ENCODE measurements at places on chromosomes 7 and 10. TPM values are rescaled to one million over a fixed set of nuclear protein-coding genes. Genes with fewer than 3 reads are reported as not detected.

- no peak overlapping the region for H3K27ac ChIP-seq
- no peaks in the 10 kb centered on the region for H3K27me3 ChIP-seq
- no peak overlapping the region for H3K4me3 ChIP-seq
- no peaks in the 10 kb centered on the region for H3K36me3 ChIP-seq
- DNase-seq: no peak
- peaks cover 12% of the 10 kb centered on the region for H3K4me1 ChIP-seq
These were observed 37.3 kb downstream of the DNAH11 start for GRCh38 chr7:21580073-21580521.

DNA sequence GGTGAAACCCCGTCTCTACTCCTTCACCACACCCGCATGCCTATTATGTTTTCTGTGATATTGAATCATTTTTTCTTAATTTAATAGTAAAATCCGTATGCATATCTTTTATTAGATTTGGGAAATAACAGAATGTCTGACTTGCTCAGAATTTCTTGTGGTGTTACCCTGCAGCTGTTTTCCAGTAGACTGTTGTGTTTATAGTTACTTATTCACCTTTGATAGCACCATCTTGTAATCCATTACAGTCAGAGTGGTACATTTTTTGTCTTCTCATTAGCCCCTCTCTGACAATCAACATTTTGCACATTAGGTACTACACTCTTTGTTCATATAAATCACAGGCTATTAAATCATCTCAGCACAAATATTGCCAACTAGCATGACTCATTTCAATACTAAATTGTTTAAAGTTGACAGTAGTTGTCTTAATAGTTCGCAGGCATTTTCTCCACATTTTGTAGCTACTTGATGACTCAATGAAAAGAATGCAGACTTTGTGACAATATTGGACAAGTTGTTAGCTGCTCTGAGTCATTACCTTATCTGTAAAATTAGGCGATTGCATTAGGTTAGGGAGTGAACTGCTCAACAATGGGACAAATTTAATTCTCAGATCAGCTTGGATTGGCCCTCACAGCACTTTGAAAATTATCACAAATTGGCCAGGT is 17.8 kb upstream of the SLC16A12 start:
- H3K27ac ChIP-seq: no peak overlapping the region
- H3K27me3 ChIP-seq: no peaks in the 10 kb centered on the region
- H3K4me1 ChIP-seq: no peaks in the 10 kb centered on the region
- H3K4me3 ChIP-seq: no peak overlapping the region

GRCh38 chr7:1671594-1672451 is 1.7 kb downstream of the ELFN1 start:
- H3K27me3 ChIP-seq: peaks cover 76% of the 10 kb centered on the region
- H3K27ac ChIP-seq: no peak overlapping the region
- peak; percentile 54 for DNase-seq
- H3K36me3 ChIP-seq: no peaks in the 10 kb centered on the region
- H3K4me1 ChIP-seq: peaks cover 25% of the 10 kb centered on the region

- H3K4me1 ChIP-seq: peaks cover 69% of the 10 kb centered on the region
- peak overlapping the region; percentile 86 for H3K27ac ChIP-seq
- H3K27me3 ChIP-seq: no peaks in the 10 kb centered on the region
- H3K36me3 ChIP-seq: no peaks in the 10 kb centered on the region
- no peak for DNase-seq
These were observed 15.0 kb downstream of the SNX8 start for GRCh38 chr7:2299131-2299829.

- H3K27me3 ChIP-seq: peaks cover 35% of the 10 kb centered on the region
- H3K4me1 ChIP-seq: peaks cover 30% of the 10 kb centered on the region
- H3K36me3 ChIP-seq: no peaks in the 10 kb centered on the region
- H3K4me3 ChIP-seq: peak within 1 kb of the TSS; percentile 59
- H3K27ac ChIP-seq: peak within 1 kb of the TSS; percentile 73
These were observed at the start of gene ZNF853 for GRCh38 chr7:6614953-6615722. Gene ZNF853, plus strand, starts transcription at chr7:6615610. Its CDS starts 565 bp downstream, at chr7:6616175.

- no peak for DNase-seq
- no peak overlapping the region for H3K27ac ChIP-seq
- H3K4me3 ChIP-seq: no peak overlapping the region
- peaks cover 14% of the 10 kb centered on the region for H3K4me1 ChIP-seq
- no peaks in the 10 kb centered on the region for H3K27me3 ChIP-seq
- H3K36me3 ChIP-seq: peaks cover 100% of the 10 kb centered on the region
These were observed 15.5 kb upstream of the MICALL2 start for GRCh38 chr7:1474736-1475135.

DNA sequence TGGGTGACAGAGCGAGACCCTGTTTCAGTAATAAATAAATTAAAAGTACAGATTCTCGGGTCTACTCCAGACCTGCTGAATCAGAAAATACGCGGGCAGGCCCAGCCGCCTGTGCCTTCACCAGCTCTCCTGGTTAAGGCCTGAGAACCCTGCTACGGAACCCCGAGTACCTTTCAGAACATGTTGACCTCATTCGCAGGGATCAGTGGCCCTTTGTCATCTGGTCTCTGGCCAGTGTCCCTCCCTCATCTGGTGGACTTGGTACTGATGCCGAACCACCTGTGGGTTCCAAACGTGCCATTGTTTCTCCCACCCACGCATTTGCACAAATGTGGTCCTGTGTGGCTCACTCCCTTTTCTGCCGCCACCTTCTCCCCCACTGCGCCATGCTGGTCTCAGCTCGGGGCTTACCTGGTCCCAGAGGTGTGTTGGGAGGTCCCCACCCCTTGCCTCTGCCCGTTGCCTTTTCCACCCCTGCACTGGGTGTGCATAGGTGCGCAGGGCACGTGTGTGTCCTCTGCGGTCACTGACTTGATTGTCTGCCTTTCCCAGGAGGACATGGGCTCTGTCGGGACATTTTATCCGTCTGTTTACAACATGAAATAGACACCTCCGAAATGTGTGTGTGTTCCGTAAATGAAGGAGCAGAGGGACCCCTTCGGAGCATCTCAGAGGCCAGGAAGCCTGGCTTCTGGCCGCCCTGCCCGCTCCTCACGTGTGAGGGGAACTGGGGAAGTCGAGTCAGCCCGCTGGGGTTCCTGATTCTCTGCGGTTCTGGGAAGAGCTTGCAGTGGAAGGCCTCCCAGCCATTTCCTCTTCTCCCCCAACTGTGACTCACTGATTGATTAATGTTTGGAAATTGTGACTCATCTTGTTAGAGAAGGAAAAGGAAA is 135.2 kb downstream of the CUX1 start:
- H3K27ac ChIP-seq: no peak overlapping the region
- DNase-seq: no peak

- no peaks in the 10 kb centered on the region for H3K27me3 ChIP-seq
- H3K27ac ChIP-seq: no peak overlapping the region
- H3K4me3 ChIP-seq: no peak overlapping the region
- DNase-seq: no peak
These were observed 141.6 kb downstream of the C1GALT1 start for GRCh38 chr7:7323921-7324320.

- no peak for DNase-seq
- no peaks in the 10 kb centered on the region for H3K27me3 ChIP-seq
- H3K27ac ChIP-seq: no peak overlapping the region
These were observed 143.1 kb downstream of the NPY start for GRCh38 chr7:24427048-24427447.

PLXNA4 gene
- 14.5 TPM for total RNA-seq

OLAH gene
- total RNA-seq: 2.6 TPM

OPN4 gene
- total RNA-seq: not detected

TDRD1 gene
- total RNA-seq: 2.6 TPM
